ENCODE measurements at places on chromosomes 5 and 9.

- no peak for DNase-seq
Observed at GRCh38 chr5:95934207-95934804, 27.3 kb downstream of the ELL2 start.

DNA sequence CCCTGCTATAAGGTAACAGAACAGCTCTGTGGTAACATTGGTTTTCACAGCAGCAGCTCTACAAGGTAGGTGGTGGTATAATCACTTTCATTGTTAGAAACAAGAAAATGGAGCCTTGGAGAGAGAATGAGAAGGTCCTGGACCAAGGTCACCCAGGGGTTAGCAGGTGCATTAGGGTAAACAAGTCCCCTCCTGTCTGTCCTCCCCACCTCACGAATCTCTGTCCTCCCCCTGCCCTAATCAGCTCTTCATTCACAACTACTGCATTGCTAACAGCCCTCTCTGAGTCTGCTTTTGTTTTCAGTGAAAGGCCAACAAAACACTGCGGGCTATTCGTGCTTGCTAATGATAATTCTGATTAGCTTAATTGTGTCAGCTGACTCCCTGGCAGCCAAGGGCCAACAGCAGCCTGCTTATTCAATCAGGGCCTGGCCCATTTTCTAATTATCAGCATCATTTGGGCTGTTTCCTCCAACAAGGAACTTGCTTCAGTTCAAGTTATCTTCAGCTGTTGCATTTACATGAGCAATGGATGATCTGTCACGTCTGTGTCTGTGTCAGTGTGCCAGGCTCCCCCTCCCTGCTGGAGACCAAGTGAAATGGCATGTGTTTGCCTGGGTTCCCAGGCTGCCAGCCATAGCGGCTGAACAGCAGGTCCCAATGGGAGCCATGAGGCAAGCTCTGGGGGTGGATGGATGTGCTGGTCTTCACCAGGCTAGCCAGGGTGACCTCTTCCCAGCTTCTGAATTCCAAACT is 56.7 kb upstream of the EQTN start:
- DNase-seq: peak; percentile 35

DNA sequence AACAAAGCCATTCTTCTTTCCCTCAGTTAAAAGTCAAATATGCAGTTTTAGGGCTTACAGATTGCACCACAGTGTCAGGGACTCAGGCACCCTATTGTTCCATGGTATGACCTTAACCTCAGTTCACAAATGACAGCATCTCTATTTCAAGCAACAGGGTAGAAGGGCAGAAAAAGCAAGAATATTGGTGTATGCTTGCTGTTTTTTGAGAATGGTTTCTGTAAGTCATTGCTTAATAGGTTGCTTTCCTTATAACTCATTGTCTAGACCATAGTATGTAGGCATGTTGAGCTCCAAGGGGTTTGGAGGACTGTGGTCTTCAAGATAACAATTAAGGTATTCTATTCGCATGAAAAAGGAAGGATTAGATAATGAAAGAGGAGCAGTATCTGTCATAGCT is 183.5 kb upstream of the EDIL3 start:
- DNase-seq: no peak

GRCh38 chr5:28714907-28715698 is 1676.7 kb upstream of the CDH9 start:
- DNase-seq: no peak

GRCh38 chr5:39433848-39434247 is 9.1 kb upstream of the DAB2 start:
- DNase-seq: no peak

- no peak for DNase-seq
Observed at GRCh38 chr5:127031147-127031862, 947 bp upstream of the MARCHF3 start.

DNA sequence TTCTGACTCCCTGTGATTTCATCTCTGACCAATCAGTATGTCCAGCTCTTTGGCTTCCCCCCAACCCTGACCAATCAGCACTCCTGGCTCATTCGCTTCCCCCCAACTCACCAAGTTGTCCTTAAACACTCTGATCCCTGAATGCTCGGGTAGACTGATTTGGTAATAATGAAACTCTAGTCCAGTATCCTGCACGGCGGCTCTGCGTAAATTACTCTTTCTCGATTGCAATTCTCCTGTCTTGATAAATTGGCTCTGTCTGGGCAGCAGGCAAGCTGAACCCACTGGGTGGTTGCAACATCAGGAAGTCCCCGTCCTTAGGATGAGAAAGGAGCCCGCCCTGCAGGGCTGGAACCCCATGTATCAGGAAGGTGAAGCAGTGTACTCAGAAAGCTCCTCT is 10.4 kb downstream of the FCN2 start:
- no peak for DNase-seq

DNA sequence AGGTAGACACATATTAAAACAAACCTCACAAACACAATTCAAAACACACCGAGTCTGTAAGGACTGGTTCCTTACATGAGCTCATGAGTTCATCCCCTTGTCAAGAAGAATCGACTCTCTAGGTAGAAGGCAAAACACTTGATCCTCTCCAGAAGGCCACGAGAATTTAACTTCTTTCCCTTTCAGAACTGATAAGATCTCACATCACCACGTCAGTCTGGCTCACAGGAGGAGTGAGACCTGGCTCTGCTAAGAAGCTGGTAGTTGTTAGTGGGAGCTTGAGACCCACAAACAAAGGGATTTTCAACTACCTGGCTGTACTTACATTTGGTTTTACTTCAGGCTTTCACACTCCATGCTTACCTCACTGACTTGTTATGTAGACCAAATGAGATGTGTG is 459.2 kb downstream of the ARHGEF28 start:
- no peak for DNase-seq

DNA sequence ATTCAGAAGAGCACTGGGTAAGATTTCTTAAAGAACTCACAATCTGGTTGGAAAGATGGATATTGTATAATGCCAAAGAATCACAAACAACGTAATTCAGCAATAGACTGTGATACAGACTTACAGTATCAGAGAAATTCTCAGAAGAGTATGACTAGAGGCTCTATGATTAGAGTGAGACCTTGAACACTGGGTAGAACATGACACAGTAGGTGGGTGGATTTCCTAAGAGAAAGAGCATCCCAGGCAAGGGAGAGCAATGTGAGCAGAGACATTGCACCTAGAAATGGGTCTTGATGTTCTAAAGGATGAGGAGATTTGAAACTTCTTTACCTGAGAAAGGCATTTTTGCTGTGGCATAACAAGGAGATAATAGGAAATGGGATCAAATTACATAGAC is 27.3 kb upstream of the CAST start:
- no peak for DNase-seq

GRCh38 chr9:124399968-124400940 is 15.0 kb downstream of the PSMB7 start:
- no peak for DNase-seq

GRCh38 chr5:60701321-60701968 is 1.5 kb upstream of the DEPDC1B start:
- DNase-seq: peak; percentile 90

GRCh38 chr5:85077581-85077980 is 692.9 kb upstream of the EDIL3 start:
- no peak for DNase-seq

DNA sequence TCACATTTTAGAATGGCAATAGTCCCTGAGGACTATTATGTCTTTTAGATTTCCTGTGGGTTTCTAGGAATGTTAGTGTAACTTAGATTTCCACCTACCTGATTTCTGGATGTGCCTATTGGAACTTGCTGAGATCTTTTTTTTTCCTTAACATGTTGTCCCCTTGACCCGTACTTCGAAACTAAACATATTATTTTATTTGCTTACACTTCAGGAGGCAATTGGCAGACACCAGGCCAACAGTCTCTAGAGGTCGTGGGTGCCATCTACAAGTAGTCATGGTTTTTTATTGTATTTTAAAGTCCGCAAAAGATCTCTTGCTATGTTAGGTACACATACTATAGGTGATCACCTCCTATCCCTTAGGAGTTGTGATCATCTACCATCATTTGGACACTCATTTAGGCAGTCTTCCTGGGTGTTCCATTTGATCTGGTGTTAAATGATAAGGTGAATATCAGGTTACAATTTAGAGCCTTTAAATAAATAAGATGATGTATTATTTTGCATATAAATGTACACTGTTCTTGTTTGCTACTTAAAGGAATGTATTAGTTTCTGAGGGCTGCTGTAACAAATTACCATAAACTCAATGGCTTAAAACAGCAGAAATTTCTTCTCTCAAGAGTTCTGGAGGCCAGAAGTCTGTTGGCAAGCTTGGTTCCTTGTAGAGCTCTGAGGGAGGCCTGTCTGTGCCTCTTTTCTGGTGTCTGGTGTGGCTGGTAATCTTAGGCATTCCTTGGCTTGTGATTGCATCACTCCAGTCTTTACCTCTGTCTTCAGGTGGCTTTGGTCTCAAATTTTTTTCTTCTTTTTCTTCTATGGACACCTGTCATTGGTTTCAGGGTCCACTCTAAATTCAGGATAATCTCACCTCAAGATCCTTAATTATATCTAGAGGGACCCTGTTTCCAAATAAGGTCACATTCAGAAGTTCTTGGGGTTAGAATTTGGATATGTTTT is 64.8 kb downstream of the ZCCHC7 start:
- no peak for DNase-seq

GRCh38 chr9:15714746-15715145 is 161.9 kb downstream of the CCDC171 start:
- no peak for DNase-seq

- no peak for DNase-seq
Observed at GRCh38 chr5:21391506-21391905, 1403.5 kb upstream of the CDH18 start.

GRCh38 chr5:139690064-139690802 is 42.1 kb downstream of the CXXC5 start:
- peak; percentile 75 for DNase-seq

GRCh38 chr5:117455236-117456233 is 880.9 kb upstream of the SEMA6A start:
- no peak for DNase-seq

DNA sequence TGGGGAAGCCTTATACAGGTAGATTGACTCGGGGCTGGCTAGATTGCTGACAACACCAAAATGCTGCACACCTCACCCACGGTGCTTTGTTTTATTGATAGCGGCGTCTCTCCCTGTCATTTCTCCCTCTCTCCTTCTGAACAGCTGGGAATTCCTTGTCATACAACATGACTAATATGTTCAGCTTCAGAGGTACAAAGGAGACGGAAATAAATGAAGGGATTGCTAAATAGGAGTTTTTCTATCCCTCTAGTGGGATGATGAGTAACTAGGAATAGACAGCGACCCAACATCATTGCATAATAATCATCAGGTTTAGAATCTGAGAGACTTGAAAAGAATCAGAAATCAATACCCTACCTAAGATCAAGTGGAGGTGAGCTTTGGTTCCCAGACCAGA is 337.7 kb upstream of the PANK3 start:
- no peak for DNase-seq

GRCh38 chr9:31536471-31536870 is 848.0 kb upstream of the ACO1 start:
- no peak for DNase-seq

DNA sequence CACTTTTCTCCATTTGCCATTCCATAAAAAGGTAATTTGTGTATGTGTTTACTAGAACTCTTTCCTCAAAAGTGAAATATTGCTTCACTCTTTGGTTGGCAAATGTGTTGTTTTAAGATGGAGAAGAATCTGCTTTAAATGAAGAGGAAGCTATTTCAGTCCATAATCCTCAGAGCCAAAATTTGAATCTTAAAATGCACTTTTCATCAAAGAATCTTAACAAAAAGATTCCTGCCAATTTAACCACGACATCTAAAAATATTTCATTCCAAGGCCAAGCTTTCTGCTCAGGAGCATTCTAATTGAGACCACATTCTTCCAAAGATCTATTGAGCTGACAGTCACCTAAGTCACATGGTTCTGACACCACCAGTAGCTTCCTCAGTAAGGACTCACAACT is 7.5 kb downstream of the GABRB2 start:
- no peak for DNase-seq

DNA sequence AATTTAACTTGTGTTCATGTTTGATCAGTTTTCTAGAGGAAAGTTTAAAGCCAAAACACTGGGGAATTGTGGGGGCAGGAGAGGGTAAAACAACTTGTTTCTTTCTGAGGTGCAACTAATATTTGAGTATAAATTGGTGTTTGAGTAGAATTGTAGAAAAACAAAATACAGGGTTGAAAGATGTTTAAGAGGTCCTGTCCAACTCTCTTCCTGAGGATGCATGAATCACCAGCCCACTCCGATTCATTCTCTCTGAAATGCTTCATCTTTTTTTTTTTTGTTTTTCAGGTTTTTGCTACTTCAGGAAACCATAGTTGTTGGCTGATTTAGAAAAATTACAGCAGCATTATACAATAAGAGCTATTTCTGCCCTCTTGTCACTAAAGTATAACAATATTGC is 42.4 kb upstream of the TMC1 start:
- no peak for DNase-seq

DNA sequence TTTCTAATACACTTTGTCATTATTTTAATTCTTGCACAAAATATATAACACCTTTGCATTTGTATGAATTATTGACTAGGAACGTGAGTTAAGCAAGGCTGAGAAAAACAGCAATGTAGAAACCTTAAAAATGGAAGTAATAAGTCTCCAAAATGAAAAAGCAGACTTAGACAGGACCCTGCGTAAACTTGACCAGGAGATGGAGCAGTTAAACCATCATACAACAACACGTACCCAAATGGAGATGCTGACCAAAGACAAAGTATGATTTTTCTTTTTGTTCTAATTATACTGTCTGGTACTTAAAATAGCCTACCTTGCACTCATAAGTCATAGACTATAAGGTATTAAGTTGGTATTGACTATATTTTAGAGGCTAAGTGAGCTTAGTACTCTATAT is 34.4 kb downstream of the RAD50 start:
- DNase-seq: peak; percentile 20

DNA sequence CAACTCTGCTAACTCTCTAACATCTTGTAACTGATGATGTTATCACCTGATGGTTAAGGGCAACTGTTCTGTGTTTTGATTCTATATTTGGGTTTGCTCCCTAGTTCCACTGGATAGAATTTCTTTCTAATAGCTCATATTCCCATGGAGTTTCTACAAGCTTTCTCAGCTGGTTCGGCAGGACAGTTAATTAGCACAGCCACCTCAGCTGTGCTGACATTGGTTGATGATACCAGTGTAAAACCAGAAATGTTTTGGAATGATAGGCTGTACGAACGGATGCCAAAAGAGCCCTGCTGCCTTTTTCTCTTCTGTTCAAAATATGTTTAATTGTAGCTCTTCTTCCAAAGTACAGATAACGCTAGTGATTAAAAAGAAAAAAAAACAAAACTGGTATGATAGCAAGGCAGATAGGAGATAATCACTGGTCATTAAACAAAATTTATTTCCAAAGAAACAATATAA is 440.5 kb upstream of the ZNF608 start:
- peak; percentile 67 for DNase-seq

All from cerebellar cortex (tissue), 1 donor.